Stimulated activated CD8-positive, alpha-beta memory T cell treated with anti-CD3 and anti-CD28 coated beads, Interleukin-7, amount 100 ng/mL, for 1 hour (primary cell): ENCODE measurements at places on chromosomes 11 and 22.

DNA sequence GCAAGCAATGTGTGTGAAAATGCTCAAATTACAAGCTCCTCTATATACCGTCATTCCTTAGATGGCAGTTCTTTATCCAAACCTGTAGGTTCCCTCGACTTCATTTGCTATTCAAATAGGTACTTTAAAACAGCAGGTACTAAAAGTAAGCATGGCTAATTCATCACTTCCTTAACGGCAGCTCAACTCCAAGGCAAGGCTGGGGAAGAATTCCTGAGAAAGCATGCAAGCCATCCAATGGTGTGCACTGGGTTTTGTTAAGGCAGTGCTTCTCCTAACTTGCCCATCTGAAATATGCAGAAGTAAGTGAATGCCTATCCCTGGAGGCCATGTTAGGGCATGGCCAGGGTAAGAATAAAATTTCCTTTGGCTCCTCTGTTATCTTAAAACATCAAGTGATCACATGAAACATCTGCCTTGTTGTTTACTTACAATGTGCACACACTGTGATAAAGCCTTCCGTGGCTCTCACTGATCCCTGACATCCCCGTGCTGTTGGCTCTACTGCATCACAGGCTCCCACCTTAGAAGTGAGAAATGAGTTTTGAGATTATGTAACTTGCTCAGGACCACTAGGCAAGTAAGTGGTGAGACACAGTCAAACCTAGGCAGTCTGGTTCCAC, 52.1 kb downstream of the SMCO4 start:
- no peak for DNase-seq

DNA sequence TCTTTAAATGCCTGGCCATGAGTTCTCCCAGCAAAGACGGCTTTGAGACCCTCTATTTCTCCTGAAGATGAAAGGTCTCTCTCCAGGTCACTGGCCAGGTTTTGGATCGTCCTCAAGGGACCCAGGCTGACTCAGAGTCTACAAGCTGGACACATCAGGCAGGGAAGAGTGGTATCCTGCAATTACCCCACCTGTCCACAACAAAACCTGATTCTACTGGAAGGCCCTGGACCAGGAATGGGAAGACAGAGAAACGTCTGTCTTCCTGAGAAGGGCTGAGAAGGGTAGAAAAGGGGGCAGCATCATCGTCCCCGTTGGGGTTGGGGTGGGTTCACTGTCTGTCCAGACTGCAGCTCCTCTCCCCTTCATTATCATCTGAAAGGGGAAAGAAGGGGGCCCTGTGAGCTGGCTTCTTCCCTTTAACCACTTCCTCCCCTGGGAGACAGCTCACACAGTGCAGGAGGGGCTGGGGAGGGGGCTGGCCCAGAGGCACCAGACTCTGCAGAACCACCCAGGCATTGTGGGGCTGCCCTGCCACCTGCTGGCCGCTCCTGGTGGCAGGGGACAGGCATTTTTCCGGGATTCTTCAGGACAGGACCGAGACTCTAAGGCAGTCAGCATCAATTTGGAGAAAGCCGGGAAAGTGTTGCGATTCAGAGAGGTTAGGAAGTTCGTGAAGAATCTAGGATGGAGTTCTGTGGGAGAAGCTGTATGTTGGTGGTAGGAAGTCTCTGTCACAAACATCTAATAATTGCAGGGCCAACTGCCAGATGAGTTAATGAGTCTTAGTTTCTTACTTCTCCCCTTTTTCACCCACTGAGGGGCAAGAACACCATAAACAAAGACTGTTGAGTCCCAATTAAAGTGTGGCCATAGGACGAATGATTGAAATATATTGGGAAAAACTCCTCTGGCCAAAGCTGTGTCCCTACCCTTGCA, 57.6 kb downstream of the SYN3 start:
- no peak for DNase-seq

DNA sequence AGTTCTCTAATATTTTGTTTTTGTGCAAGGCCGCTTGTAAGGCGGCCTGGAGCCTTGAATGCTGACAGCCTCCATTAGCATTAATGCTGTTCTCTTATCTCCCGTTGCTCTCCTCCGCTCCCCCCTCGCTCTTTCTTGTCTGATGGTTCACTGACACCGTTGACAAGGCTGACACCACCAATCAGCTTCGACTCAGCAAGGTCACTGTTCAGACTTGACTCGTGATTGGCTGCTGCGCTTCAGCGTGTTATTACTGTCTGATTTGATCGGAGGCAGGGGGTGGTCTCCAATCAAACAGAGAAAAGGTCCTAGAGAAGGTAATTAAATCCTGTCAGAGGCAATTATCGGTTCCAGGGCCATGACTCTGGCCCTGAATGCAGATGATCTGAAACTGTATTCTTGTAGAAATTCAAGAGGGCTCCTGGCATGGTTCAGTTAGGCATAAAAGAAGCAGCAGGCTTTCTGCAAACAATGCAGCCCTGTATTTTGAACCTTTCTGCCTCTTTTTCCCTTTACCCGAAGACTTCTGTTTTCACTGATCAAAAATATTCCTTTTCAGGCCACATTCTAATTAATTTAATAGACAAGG, 49.3 kb upstream of the MPPED2 start:
- DNase-seq, result no peak

DNA sequence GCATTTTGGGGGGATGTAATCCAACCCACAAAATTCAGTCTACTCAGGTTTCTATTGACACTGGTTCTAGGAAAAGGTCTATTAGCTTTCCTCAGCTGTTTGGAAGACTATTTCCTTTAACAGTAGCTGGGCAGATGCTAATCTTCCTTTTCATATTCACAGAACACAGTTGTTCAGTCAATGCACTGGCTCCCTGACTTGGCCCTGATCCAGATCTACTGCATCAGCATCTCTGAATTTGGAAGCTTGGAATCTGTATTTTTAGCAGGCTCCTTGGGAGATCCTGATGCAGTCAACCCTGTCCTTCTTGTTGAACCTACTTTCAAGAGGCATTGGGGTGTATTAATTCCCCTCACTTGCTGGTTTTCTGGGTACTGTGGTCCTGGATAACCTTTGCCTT, 6.3 kb downstream of the HTATIP2 start:
- DNase-seq, result no peak

DNA sequence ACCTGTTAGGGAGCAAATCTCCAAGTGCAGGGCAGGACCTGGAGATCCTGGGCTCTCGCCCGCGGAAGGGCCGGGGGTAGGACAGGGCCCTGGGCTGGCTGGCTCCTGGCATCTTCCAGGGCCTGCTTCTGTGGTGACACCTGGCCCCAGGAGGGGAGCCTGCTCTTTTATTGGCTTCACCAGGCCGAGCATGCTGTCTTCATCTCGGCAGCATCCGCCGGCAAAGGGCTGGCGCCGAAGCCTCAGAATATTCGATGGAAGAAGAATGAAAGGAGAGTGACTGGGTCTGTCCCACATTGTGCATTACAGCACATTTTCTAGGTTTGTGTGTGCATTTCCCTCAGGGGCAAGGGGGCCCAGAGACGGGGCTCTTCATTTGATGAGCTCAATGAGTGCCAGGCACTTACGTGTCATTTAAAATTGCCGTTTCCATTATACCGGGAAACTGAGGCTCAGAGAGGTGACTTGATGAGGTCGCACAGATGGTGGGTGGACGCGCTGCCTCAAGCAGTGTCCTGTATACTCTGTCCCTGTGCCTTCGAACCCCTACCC, 70.0 kb downstream of the RBX1 start:
- no peak for DNase-seq
